ENCODE measurements at places on chromosomes 2 and 18.

DNA sequence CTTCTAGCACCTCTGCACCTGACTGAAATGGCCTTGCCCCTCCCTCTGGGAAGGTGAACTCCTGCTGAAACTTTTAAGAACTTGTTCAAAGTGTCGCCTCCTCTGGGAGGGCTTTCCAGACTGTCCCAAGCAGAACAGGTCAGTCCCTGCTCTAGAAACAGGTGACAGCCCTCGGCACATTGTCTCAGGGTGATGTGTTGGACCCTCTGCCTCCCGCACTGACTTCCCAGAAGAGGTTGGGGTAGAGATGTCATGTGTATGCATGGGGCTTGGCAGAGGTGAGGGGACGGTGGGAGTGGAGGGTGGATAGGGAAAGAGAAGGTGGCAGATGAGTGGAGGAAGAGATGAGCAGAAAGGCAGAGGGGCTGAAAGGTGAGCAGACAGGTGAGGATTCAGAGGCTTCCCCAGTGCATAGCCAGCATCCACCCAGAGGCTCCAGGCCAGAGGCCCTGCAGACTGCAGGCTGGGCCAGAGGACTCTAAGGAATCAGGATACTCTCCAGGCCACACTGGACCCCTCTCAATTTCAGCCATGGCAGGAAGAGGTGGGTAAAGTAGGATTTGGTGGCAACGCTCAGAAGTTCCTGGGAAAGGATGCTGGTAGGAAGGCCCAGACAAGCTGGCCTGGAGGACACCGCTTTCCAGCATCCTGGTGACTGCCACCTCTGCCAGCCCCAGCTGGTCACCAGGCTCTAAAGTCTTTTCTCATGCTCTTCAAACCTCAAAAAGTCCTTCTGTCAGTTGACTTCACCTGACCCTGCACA lies 24.8 kb upstream of the TNS1 start:
- no peak for DNase-seq

DNA sequence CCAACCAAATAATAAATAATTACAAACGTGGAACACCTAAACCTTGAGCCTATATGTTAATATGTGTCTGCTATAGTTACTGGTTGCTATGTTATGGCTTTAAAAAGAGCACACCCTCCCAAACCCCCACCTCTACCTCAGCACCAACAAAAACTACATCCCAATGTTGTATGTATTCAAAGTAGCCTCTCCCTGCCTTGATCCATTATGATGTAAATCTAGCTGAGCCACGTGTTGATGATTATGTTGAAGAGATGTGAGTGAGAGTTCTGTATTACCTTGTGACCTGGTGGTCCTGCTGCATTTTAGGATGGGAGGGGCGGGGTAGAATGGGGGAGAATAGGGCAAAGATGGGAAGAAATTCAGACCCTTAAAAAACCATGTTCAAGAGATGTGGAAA lies 4.8 kb downstream of the MFSD6 start:
- DNase-seq: no peak

DNA sequence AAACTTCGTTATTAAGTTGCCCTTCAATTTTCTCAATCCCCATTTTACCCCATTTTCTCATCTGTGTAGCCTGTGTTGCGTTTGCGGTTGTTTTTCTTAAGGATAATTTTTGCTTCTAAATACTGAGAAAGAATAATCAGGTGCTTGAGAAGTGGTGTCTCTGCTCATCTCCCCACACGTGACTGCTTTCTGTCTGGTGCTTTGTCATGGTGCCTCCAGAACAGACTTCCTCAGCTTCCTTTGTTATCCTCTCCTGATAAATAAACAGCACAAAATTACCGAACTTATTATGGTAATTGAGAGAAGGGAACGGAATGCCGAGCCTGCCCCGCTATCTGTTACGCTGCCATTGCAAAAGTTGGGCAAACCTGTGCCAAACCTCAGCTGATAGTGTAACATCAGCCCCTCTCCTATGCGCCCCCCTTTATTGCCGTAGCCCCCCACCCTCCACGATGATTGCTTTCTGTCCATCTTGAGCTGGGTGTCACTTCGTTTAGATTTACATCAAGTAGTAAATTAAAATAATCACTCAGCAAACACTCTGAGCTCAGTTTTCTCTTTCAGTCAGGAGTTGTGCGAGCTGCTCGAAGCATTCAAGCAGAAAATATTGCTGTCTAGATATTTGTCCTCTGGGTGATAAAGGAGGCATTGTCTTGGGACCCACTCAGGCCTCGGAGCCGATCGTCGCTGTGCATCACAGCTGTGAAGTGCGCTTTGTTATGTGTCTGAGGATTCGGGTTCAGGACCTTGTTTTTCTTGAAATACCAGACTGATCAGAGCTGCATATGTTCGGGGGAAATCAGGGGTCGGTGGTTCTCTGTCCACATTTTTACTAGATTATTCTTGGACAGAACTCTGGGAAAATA lies 1008.5 kb upstream of the FANCL start:
- no peak for DNase-seq

DNA sequence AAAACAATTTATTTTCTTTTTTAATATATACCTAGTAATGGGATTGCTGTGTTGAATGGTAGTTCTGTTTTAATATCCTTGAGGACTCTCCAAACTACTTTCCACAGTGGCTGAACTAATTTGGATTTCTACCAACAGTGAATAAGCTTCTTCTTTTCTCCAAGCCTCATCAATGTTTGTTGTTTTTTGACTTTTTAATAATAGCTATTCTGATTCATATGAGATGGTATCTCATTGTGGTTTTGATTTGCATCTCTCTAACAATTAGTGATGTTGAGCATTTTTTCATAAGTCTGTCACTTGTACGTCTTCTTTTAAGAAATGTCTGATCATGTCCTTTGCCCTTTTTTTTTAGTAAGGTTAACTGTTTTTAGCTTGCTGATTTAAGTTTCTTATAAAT lies 863.3 kb downstream of the CNTNAP5 start:
- no peak for DNase-seq

DNA sequence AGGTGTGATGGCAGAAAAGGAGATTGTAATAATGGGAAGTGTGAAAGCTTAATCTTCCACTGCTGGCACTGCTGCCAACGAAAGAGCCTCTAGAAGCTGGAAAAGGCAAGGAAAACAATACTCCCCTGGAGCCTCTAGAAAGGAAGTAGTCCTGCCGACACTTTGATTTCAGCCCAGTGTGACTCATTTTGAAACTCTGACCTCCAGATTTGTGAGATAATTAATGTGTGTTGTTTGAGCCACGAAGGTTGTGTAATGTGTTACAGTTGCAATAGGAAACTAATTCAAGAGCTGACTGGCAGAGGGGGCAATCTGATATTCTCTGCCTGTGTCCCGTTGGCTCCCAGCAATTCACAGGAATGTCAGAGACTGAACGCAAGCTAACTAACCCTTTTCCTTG lies 219.2 kb upstream of the UBE2E3 start:
- DNase-seq: no peak

DNA sequence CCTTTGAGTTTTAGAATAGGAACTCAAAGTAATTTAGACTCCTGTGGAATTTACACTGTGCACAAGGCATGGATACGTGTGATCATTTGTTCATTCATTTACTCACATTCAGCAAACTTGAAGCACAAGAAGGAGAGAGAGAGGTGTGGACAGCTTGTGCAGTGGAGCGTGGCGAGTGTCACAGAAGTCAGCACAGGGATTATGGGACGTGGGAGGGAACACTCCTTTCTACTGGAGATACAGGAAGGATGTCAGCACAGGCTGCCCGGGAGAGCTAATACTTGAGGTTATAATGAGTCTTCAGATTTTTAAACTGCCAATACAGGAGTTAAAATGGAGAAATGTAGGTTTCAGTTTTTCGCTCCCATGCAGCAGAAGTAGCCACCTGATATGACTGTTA lies 7.0 kb downstream of the FAM228A start:
- no peak for DNase-seq

DNA sequence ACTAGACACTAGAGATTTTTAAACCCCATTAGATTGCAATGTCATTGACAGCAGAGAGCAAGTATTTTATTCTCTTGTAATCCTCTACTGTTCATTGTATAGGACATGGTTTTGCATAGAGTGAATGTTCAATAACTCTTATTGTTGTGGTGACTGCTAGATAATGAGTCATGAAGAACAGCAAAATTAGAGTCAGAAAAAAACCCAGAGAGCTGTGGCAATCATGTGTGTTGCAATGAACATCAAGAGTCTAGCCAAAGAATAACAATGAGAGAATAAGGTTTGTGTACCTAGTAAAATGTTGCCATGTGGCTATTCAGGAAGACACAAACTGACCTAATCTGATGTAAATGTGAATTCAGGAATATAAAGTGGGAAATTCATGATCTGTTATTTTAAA lies 684.0 kb downstream of the DSC3 start:
- DNase-seq: no peak

- no peak for DNase-seq
Measured at GRCh38 chr2:128263902-128264331, 54.8 kb downstream of the HS6ST1 start.

GRCh38 chr2:62263076-62263715 lies 67.3 kb downstream of the B3GNT2 start:
- DNase-seq: no peak

GRCh38 chr2:42809819-42810120 lies 17.4 kb upstream of the HAAO start:
- peak; percentile 61 for DNase-seq

Data from activated CD4-positive, alpha-beta T cell treated with anti-CD3 and anti-CD28 coated beads, Interleukin-2, amount 50 U/mL, for 1 hour (primary cell).